ENCODE measurements at places on chromosomes 12 and 14.

GRCh38 chr12:852864-853263 is 96.6 kb downstream of the RAD52 start:
- DNase-seq: no peak

GRCh38 chr14:40574780-40575179 is 1031.9 kb upstream of the LRFN5 start:
- no peak for DNase-seq

GRCh38 chr14:102799684-102800562 is 22.7 kb downstream of the TRAF3 start:
- DNase-seq: peak; percentile 97

DNA sequence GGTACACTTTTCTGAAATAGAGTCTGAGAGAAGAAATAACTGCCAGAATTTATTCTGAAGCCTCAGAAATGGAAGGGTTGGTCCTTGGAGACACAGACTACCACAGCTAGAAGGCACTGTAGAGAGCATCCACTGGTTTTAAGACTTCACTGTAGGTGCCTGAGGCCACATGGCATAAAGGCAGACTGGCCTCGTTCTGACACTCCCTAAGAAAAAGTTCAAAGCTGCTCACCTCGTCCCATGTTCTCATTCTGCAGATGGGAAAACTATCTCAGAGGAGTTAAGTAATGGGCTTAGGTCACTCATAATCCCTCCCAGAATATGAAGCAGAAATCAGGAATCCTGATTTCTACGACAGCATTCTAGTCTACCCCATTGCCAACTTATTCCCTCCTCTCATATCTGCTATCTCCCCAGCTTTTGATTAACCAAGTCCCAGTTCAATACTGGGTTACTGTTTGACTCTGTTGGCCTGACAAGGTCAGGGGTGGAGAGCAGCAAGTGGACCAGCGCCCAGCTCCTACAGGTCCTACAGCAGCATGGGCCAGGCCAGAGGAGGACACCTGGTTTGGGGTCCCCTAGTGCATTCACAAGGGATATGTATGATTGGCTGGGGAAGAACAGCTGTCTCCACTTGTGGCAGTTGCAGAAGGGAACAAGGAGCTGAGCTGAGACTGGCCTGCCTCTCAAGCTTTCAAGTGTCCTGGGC is 3.7 kb downstream of the ITGA5 start:
- DNase-seq: no peak

- DNase-seq: no peak
Measured at GRCh38 chr12:53214687-53215455, 7.8 kb upstream of the ITGB7 start.

GRCh38 chr12:7081037-7081436 is 11.2 kb downstream of the C1R start:
- no peak for DNase-seq

GRCh38 chr12:56103066-56103711 is 1.2 kb upstream of the PA2G4 start:
- DNase-seq: no peak

DNA sequence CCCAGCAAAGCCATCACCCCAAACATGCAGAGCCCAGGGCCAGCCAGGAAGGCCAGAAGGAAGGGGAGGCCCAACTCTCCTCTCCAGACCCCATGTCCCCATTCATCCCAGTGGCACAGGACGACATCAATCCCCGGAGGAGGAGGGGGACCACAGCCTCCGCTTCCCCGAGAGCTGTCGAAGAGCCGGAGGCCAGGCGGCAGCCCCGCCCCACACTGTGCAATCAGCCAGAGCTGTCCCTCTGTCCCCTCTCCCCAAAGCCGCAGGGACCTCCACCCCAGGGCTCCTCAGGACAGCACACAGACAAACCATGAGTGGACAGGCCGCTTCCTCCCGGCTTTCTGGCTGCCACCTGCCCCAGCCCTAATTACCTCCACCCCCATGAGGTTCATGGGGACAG is 16.8 kb downstream of the RAB35 start:
- no peak for DNase-seq

DNA sequence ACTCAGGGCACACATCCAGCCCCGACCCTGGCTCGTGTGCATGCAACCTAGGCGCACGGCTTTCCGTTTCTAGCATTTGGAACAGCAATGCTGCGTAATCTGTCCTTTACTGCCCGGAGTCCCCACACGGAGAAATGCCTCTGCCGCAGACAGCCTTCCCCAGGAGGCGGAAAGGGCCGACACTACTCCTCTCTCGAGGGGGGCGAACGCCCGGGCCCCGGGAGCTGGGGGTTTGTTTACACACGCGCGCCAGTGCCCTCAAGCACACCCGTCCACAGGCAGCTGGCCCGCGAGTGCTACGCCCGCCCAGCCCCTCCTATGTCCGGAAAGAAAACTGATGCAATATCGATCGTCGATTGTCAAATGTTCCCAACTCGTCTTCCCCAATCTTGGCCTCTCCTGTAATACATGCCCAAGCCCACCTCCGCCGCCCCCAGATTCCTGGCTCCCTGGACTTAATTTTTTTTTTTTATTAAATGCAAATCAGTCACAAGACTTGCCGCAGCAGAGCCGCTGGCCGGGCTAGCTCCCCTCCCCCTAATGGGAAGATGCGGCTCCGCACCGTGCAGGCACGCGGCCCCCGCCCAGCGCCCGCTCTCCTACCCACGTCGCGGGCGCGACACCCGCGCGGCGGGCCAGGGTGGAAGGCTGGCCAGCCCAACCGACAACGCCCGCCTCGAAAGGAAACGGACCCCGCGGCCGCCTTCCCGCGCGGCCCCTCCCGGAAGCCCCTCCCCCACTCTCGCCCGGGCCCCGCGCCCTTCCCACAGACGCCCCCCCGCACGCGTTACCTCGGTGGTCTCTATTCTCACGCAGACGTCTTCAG is 642 bp downstream of the SLC38A2 start:
- DNase-seq: peak; percentile 62

GRCh38 chr14:97382616-97383226 is 585.5 kb downstream of the VRK1 start:
- DNase-seq: no peak

- no peak for DNase-seq
Measured at GRCh38 chr12:119206348-119207062, 27.8 kb downstream of the HSPB8 start.

DNA sequence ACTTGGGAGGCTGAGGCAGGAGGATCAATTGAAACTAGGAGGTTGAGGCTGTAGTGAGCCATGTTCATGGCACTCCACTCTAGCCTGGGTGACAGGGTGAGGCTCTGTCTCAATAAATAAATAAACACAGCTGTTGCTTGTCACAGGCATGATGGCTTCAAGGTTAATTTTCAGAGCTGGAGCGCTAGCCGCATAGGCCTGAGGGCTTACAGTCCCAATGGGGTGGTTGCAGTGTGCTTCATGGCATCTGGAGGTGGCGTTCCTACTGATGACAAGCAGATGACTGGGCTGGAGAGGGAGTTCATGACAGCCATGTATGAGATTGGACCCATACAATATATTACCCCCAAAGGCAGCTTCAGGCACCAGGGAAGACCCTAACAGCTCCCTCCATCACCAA is 1.6 kb upstream of the FMNL3 start:
- no peak for DNase-seq

- DNase-seq: no peak
Measured at GRCh38 chr12:32151086-32151485, 44.4 kb downstream of the BICD1 start.

DNA sequence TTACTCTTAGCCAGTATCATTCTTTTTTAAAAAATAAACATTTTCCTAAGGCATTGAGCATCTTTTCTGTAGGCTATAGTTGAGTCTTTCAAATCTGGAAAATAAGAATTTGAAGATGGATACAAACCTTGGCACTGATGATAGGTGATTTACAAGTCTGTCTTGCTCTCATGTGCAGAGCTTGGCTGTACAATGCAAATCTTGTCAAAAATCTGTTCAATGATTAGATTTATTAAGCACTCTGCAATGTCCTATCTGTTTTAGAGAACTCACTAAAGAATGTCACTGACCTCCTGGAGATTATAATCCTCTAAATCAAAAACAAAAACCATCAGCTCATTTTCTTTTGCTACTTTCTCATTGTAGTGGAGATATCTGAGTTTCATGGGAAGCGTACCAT is 42.8 kb upstream of the AMIGO2 start:
- DNase-seq: peak; percentile 43

DNA sequence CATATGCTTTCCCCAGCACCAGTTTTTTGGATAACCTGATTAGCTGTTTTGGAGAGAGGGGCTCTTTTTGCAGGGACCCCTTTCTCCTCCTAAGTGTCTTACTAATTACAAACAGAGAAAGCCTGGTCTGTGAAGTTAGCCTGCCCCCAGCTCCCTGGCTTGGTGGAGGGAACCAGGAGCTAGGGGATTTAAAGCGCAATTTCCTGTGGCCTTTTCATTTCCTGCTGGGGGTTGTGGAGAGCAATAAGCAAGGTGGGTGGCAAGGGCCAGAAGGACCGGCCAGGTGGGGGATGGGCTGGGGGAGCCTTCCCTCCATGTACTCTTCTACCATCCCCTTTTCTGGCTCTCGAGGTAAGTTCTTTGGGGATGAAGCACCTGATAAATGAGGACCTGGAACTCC is 4.1 kb upstream of the CISTR start:
- no peak for DNase-seq

DNA sequence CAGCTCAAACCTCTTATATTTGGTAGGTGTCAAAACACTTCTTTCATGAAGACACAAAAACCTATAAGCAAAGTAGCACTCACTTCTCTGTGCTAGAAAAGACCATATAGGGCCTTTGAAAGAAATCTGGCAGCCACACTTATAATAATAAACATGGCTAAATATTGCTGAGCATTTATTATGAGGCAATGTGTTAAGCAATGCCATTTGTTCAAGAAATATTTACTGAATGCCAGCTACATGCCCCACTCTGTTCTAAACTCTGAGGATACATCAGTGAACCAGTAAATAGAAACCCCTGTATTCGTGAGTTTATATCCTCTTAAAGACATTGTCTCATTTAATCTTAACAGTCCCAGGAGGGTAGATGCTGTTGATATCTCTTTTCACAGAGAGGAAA is 52.0 kb downstream of the RNFT2 start:
- no peak for DNase-seq

GRCh38 chr12:132049876-132050275 is 94.2 kb downstream of the DDX51 start:
- DNase-seq: no peak

GRCh38 chr14:22429546-22430294 is 159.3 kb downstream of the DAD1 start:
- no peak for DNase-seq

GRCh38 chr12:6555018-6555691 is 687 bp downstream of the IFFO1 start:
- DNase-seq: no peak

DNA sequence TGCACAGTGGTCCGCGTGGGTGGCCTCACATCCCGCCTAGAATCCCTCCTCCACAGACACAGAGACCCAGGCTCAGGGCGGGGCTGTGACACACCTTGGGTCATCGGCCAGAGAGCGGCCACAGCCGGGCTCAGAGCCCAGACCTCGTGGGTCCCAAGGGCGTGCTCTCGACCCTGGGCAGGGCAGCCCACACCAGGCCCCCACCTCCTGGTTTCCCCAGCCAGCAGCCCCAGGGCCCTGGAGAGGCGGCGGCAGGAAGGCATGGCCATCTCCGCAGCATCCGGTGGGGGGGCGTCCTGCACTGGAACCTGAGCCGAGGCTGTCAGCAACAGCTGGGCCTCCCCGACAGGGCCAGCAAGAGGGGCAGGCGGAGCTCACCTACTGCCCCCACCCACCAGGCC is 15.2 kb downstream of the JAG2 start:
- DNase-seq: no peak

GRCh38 chr12:59429766-59430165 is 166.1 kb upstream of the SLC16A7 start:
- peak; percentile 29 for DNase-seq

DNA sequence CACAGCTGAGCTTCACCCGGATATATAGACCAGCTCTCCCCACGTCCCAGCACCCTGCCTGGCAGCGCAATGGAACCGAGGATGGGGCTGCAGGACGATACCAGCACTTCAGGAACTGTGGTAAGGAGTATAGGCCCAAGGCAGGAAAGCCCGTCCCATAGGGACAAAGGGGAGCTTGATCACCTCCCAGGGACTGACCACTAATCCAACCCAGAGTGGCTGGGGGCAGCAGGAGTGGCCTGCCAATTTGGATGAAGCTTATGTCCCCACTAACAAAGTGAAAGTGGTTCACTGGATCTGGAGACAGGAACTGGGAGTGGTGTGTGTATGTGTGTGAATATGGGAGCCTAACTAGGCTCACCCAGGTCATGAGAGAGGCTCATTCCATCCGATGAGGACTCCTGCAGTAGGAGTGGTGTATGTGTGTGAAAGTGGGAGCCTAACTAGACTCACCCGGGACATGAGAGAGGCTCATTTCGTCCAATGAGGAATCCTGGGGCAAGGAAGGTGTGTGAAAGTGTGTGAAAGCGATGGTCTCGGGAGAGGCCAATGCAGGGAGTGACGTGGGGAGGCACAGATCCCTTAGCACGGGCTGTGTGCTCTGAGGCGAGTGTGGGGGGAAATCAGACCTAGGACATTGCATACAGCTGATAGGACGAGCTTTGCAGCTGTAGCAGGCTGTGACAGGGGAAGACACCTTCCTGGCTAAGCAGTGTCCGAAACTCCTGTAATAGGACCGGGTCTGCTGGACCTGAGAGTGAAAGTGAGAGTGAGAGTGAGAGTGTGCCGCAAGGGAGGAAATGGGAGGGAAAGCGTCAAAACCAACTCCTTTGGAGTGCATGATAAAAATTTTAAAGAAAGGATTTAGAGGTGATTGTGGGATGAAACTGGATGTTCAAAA is 25.7 kb downstream of the KLRK1 start:
- DNase-seq: peak; percentile 43

DNA sequence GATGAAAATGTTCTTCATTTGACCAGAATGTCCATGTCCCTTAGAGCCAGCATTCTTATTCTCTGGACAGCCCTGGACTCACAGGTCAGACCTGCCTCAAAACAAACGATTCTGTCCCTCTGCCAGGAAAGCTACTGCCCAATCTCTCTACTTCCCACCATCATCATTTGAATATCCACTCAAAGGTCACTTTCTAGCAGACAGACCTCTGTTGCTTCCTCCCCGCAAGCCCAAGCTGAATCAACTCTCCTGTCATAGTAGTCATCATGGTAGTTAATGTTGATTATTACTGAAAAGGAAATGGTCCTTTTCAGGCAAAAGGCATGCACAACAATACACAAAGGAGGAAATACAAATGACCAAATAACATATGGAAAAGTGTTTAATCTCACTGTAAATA is 39.6 kb upstream of the CPM start:
- no peak for DNase-seq

GRCh38 chr12:21780786-21781185 is 6.3 kb upstream of the KCNJ8 start:
- DNase-seq: no peak

GRCh38 chr14:35083530-35084150 is 37.6 kb downstream of the FAM177A1 start:
- DNase-seq: no peak

Data from fibroblast of upper back skin (primary cell).